ENCODE measurements at places on chromosomes 5 and 9. TPM values are rescaled to one million over a fixed set of nuclear protein-coding genes. Genes with fewer than 3 reads are reported as not detected.

PCDHAC2 gene
- 4.0 TPM for total RNA-seq

- no peak for DNase-seq
Observed at GRCh38 chr5:161535762-161536161, 10.8 kb downstream of the GABRB2 start.

DNA sequence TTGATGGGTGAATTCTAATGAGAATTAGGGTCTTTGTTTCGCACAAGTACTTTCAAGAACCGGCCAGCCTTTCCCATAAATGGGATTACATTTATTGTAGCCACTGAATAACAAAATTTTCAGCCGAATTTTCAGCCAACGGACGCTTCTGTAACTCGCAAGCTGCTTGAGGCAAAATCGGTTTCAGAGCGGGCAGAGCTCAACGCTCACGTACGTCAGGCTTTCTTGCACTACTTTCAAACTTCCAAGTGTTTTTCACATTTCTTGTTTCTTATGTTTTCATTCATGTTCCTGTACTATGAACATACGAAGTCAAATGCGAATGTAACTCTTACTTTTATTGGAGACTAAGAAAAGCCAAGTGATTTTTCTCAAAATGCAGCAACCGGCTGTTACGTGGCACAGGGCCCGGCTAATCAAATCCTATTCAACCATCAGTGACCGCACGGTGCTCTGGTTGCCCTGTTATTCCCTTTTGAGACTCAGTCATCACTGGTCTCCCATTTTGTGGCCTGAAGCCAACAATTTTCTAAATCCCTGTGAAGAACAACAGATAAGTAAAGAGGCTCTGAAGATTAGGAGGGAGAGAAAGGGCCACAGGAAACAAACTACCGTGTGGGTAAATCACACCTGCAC lies 68.5 kb downstream of the SLC28A3 start:
- DNase-seq, result no peak

- DNase-seq, result peak; percentile 61
Observed at GRCh38 chr5:10329820-10330481, 22.2 kb upstream of the CMBL start.

ADAMTS2 gene
- 13.3 TPM for total RNA-seq
